ENCODE measurements at places on chromosomes 3 and 15. TPM values are rescaled to one million over a fixed set of nuclear protein-coding genes. Genes with fewer than 3 reads are reported as not detected.

IL5RA gene
- total RNA-seq = under 0.01 TPM

KNG1 gene
- not detected for total RNA-seq

ZBTB20 gene
- total RNA-seq = 65.6 TPM

CTXN2 gene
- total RNA-seq = not detected

ANKUB1 gene
- not detected for total RNA-seq

NPTN gene
- 320 TPM for total RNA-seq

SNX22 gene
- 0.95 TPM for total RNA-seq

PRR23C gene
- total RNA-seq = not detected

EPB42 gene
- total RNA-seq = not detected

TOMM70 gene
- total RNA-seq = 50.7 TPM

RBMS3 gene
- 58.1 TPM for total RNA-seq

DUOXA2 gene
- total RNA-seq = not detected

RARRES1 gene
- 40.6 TPM for total RNA-seq

SLC22A14 gene
- total RNA-seq = not detected

GMNC gene
- total RNA-seq = not detected

CDHR4 gene
- not detected for total RNA-seq

RBPMS2 gene
- total RNA-seq = 58.2 TPM

CCK gene
- total RNA-seq = 6.9 TPM

CACNA1D gene
- total RNA-seq = 4.8 TPM

RTP1 gene
- total RNA-seq = not detected

SLC51A gene
- not detected for total RNA-seq

MELTF gene
- 3.6 TPM for total RNA-seq

PDZRN3 gene
- 209 TPM for total RNA-seq

QRICH1 gene
- total RNA-seq = 68.8 TPM

DGKG gene
- 30.7 TPM for total RNA-seq

COL8A1 gene
- total RNA-seq = 39.6 TPM

RTP3 gene
- total RNA-seq = not detected

Measured in sigmoid colon (tissue), 7 donors.